ENCODE measurements at places on chromosomes 2 and 18. TPM values are rescaled to one million over a fixed set of nuclear protein-coding genes. Genes with fewer than 3 reads are reported as not detected.

SIX3 gene
- total RNA-seq = not detected

C2orf80 gene
- not detected for total RNA-seq

ACMSD gene
- not detected for total RNA-seq

GPR55 gene
- total RNA-seq = 0.08 TPM

PMAIP1 gene
- total RNA-seq = 2.7 TPM

- ATAC-seq = no peak
Observed at GRCh38 chr2:135094508-135094907, 42.4 kb downstream of the RAB3GAP1 start.

SPP2 gene
- total RNA-seq = not detected

DNA sequence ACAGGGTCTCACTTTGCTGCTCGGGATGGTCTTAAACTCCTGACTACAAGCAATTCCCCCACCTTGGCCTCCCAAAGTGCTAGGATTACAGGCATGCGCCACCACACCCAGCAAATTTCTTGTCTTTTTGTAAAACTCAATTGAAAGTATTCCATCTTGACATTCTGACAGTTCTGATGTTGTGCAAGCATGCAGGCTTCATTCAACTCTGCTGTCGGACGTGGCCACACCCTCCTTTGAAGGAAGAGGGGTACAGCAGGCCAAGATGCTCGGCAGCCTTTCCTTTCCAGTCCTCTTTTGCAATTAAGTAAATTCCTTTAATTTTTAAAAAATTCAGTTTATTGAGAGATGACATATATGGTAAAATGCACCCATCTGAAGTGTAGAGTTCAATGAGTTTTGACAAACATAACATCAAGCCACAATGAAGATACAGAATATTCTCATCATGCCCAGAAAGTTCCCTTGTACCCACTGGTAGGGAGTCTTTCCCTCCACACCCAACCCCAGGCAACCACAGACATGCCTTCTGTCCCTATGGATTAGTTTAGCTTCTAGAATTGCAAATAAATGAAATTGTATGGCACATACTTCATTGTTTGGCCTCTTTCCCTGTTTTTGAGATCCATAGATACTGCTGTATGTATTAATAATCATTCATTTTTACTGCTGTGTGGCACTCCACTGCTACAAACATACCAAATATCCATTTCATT, 33.1 kb downstream of the TUBB6 start:
- no peak for ATAC-seq

GAREM1 gene
- 11.8 TPM for total RNA-seq

SIGLEC15 gene
- not detected for total RNA-seq

GRCh38 chr2:222613715-222614331, 42.1 kb downstream of the FARSB start:
- ATAC-seq = peak; percentile 51

CPLX4 gene
- not detected for total RNA-seq

DNA sequence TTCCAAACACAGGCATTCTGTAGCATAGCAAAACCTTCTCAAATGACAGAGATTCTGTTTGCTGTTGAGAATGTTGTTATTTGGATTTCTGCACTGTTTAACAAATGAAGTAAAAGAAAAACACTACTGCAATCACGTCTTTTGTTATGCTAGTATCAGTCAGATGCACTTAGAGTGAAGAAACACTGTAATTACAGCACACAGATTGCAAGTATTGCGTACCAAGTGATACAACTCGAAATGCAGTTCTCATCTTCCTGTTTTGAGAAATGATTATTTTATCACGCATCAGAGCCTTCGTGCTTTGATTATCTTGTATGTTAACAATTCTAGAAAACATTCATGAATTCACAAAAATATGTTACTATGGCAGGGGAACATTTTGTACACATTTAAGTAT, 41.8 kb upstream of the KLF11 start:
- ATAC-seq = no peak

C1GALT1C1L gene
- 1.6 TPM for total RNA-seq

- ATAC-seq = no peak
Observed at GRCh38 chr2:227454323-227454860, 17.6 kb upstream of the AGFG1 start.

- ATAC-seq = no peak
Observed at GRCh38 chr18:49206717-49207116, 253.7 kb downstream of the DYM start.

GRCh38 chr2:54468673-54469072, 12.5 kb downstream of the SPTBN1 start:
- no peak for ATAC-seq

- ATAC-seq = no peak
Observed at GRCh38 chr2:236657215-236657614, 87.6 kb downstream of the ACKR3 start.

DNA sequence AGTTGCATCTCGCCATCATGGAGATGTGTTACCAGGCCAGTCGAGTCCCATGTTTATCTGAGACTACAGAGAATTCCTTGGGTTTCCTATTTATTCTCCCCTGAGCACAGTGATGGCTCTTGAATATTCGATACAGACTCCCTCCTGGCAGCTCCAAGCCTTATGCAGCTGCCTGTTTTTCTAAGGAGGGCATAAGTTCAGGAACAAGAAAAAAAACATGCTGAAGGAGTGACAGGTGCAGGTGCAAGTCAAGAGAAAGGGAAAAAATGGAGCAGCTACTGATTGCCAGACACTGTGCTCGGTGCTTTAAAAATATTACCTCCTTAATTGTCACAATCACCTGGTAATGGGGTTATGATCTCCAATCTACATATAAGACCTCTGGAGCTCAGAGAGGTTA, 177.2 kb upstream of the DPP10 start:
- no peak for ATAC-seq

GRCh38 chr2:181169503-181169902, 189.1 kb downstream of the UBE2E3 start:
- ATAC-seq = no peak

DNA sequence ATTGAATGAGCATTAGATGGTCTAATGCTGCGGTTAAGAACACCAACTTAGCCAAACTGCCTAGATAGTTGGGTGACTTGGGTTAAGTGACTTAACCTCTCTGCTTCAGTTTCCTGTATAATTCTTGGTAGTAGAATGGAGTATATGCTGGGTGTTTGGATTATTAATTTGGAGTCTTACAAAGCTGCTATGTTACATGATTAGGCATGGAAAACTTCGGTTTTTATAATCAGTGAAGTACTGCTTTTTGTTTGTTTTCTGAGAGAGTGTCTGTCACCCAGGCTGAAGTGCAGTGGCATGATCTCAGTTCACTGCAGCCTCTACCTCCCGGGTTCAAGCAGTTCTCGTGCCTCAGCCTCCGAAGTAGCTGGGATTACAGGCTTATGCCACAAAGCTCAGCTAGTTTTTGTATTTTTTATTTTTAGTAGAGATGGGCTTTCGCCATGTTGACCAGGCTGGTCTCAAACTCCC, 4.5 kb downstream of the RPL37A start:
- no peak for ATAC-seq

GRCh38 chr2:172211512-172211911, 108.8 kb upstream of the DLX2 start:
- no peak for ATAC-seq

GAL3ST2 gene
- 0.40 TPM for total RNA-seq

POTEJ gene
- total RNA-seq = not detected

- ATAC-seq = no peak
Observed at GRCh38 chr2:139296672-139297209, 516.6 kb upstream of the NXPH2 start.

FIGLA gene
- total RNA-seq = not detected

DNA sequence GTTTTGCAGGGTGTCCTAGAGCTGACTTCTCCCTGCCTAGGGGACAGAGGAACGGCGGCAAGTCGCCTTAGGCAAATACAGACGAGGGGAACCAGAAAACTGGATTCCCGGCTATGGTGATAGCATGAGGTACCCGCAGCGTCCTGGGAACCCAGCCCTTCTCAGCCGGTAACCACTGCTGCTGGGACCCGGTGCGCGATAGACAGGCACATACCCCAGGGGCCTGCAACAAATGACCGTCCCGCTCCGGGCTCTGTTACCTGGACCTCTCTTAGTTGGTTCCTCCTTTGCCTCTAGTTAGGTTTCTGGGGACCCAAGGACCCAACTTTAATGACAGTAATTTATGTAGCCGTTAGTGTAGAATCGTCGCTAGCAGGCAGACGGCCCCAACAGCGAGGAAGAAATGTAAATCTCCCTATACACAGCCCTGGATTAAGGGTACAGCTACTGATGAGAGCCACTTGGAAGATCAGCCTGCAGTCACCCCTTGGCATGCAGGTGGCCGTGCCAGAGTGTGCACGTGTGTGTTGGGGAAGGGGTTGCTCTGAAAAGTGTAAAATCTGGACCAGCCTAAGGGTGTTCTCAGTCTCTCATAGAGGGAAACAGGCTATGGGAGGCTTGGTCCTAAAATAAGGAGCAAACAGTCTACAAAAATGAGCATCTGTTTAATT, 819 bp upstream of the SERPINE2 start:
- ATAC-seq = no peak

UBXN2A gene
- 24.7 TPM for total RNA-seq

GRCh38 chr2:210955591-210955990, 399.2 kb downstream of the CPS1 start:
- no peak for ATAC-seq

- ATAC-seq = no peak
Observed at GRCh38 chr2:26144031-26144430, 28.9 kb upstream of the GAREM2 start.

GRCh38 chr2:127560201-127560930, 24.9 kb downstream of the MYO7B start:
- ATAC-seq = no peak

RAB31 gene
- total RNA-seq = 113 TPM

DNA sequence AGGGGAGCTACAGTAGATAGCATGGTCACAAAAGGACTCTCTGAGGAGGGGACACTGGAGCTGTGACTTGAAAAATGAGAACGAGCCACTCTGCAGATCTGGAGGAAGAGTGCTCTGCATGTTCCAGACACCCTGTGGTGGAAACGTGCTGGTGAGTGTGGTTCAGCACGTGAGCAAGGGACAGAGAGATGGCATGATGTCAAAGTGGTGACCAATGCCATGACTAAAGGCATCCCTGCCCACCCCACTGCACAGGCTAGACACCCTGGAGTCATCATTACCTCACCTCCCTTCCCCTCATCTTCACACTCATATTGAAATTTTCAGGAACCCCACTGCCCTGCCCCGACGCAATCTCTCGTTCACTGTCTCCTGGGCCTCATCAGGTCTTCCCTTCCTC, 56.5 kb downstream of the SLC4A5 start:
- ATAC-seq = no peak

TSPYL6 gene
- not detected for total RNA-seq

DNA sequence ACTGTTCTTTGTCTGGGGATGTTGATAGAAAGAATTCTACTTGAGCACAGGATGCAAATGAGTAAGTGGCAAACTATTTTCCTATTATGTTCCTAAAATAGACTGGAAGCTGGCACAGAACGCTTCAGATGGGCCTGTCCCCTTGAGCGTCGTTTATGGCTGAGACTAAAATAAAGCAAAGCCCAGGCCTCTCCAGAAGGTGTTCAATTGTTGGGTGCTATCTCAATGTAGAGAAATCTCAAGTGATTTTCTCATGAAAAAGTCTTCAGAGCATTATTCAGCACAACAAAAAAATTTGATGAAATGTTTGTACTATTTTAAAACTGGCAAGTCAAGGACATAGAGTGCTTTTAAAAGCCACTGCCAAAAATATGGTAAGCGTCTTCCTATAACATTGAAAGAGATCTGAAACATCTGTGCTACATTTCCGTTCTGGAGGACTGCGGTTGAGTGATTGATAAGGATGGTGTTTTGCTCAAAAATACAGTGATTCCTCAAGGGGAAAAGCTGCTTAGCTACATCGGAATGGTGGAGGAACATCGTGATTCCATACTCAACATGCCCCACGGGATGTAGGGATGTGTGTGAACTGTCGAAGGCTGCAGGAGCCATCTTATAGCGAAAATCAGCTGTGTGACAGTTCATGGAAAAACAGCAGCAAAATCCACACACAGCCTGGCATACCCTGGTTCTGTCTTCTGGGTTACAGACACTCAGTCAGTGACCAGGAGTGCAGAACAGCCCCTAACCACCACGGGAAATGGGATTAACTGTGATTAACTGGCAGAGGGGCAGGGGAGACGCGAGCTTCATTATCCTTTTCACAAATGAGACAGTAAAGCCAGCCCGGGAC, 10.4 kb upstream of the LRRFIP1 start:
- ATAC-seq = peak; percentile 89

DNA sequence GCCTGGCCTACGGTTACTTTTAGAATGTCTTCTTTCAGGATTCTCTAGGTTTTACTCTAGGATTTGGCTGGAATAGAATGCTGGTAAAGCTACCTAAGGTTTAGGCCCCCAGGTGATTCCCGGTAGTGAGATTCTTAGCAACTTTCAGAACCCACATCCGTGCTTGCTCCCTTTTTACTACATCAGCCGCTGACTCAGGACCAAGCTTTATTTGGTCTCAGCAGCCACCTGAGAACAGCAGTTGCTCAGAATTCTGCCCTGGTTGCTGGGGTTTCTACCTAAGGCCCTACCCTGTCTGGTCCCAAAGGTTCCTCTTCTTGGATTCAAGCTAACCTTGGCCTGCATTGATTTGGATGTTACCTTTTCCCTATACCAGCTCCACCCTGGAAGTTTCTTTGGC, 36.1 kb upstream of the NDUFV2 start:
- ATAC-seq = no peak

RAPGEF4 gene
- 3.1 TPM for total RNA-seq

DNA sequence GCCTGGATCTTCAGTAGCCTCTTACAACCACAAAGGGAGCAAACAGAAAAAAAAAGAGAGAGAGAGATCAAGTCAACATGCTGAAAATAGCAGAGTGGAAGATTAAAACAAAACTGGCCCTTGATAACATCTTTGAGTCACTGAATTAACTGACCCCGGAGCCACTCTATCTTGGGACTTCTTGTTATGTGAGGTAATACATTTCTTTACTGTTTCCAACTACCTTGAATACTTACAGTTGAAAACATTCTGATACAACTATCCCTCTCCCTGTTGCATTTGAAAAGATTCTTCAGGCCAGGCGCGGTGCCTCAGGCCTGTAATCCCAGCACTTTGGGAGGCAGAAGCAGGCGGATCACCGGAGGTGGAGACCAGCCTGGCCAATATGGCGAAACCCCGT, 208.1 kb downstream of the MEMO1 start:
- ATAC-seq = no peak

CGREF1 gene
- not detected for total RNA-seq

GREB1 gene
- 3.1 TPM for total RNA-seq

TUBB8B gene
- total RNA-seq = not detected

- ATAC-seq = no peak
Observed at GRCh38 chr2:239098288-239098970, 250.5 kb downstream of the TWIST2 start.
